ENCODE measurements at places on chromosomes 7 and 10.

DNA sequence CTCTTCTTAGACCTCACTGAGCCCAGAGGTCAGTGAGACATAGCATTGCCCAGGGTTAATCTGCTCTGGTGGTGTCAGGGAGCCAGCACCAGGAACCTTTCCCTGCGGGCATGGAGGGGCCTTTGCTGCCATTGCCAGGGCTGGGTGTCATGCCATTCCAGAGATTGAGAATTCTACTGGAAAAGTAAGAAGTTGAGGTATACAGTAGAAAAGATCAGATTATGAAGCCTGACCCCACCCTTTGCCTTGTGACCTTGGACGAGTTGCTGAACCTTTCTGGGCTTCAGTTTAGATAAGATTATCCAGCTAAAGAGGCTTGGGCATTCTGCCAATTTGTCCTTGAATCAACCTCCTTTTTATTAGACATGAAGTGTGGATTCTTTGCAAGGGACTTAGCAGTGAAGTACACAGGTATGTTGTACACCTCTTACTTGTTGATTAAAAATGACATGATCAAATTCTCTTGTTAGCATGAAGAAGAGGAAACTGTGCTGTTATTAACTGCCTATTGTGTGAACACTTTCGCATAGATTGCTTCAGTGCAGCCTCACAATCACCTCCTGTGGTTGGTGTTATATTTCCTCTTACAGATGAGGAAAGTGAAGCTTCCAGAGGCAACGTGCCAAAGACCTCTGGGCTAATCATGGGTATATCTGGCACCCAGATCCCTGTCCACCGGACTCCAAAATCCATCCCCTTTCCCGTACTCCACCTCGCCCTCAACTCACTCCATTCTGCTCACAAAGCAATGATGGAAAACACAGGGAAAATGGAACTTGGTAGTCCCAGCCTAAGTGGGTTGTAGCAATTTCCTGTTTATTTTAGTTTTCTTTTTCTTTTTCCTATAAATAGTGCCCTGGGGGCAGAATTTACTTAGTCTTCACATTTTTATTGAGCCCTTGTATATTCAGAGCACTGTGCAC, 151.3 kb downstream of the CAMK1D start:
- DNase-seq: no peak

DNA sequence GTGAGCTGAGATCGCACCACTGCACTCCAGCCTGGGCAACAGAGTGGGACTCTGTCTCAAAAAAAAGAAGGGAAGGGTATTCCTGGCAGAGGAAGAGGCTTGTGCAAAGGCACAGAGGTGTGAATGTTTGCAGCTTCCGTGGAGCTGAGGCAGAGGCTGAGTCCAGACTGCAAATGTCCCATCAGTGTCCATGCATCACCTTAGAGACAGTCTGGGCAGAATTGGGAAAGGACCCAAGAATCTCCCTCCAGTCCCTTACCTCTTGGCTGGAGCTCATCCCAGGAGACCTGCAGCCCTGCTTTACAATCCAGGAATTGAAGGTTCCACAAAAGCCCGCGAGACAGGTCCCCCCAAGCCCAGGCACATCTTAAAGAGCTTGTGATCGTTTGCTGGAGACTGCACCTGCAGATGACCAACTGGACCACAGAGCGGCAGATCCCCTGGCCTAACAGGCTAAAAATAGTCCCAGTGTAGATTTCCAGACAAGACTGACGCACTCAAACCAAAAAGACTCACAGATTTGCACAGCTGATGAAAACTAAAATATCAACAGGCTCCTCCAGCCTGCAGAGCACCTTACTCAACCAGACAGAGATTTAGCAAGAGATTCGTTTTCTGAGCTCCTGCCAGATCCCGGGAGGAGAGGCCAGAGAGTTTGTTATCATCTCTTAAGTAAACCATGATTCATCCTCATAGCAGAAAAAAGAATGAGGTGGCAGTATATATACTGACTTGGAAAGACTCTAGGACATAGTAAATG, 22.9 kb upstream of the NANOS1 start:
- DNase-seq: peak; percentile 47

DNA sequence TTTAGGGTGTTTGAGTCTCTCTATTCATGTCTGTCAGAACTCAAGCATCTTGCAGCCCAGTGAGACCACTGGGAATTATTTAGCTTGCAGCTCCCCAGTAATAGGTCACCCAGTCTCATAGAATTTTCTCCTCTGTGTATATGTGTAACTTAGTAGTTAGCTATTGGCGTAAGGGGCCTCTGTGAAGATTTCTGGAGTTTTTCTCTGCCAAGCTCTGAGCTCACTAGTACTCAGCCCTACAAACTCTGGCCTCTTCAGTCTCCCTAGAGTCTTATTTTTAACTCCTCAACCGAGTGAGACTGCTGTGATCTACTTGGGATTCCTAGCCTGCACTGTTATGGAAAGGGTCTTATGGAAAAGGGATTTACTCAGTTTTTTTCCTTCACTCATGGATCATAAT, 90.2 kb downstream of the PPP1R9A start:
- no peak for DNase-seq

- DNase-seq: no peak
Measured at GRCh38 chr7:25087855-25088254, 37.2 kb downstream of the CYCS start.

GRCh38 chr7:30322271-30323005, 38.0 kb downstream of the ZNRF2 start:
- no peak for DNase-seq

- DNase-seq: no peak
Measured at GRCh38 chr7:29042824-29043231, 84.7 kb upstream of the TRIL start.

GRCh38 chr7:115477193-115477651, 553.3 kb downstream of the TFEC start:
- no peak for DNase-seq

DNA sequence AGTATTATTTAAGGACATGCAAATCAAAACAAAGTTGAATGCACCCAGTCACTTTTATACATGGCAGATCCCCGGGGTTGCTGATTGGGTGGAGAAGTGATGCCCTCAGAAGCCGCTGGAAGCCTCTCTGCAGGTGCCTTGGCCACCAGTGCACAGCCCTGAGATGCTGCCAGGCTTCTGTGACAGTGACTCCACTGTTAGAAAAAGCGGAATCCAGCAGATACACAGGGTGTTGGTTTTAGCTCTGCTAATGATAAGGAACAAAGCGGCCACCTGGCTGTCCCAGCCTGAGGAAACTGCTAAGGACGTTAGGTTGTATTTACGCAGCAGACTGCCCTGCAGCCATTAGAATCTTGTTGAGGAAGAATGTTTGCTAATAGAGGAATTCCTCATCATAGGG, 47.5 kb downstream of the JAKMIP3 start:
- DNase-seq: no peak

GRCh38 chr10:94879214-94879613, 59.2 kb upstream of the CYP2C9 start:
- DNase-seq: no peak

DNA sequence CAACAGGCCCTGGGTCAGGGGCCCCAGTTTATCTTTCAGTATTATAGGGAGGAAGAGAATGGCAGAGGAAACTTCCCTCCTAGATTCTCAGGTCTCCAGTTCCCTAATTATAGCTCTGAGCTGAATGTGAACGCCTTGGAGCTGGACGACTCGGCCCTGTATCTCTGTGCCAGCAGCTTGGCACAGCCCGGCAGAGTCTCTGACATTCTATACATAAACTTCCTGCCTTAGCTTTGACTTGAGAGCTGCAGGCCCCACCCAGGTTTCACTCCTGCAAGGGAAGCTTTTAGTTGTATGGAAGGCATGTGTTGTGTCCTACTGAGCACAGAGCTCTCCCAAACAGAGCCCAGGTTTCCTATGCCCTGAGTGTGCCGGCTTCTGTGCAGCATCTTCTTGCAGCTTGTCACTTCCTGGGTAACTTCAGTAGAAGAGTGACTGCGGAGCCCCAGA, 205.6 kb upstream of the PRSS58 start:
- DNase-seq: no peak

GRCh38 chr10:30219971-30220751, 128.9 kb downstream of the MTPAP start:
- DNase-seq: no peak
